H7 (cell line): ENCODE measurements at places on chromosomes 12 and 14. TPM values are rescaled to one million over a fixed set of nuclear protein-coding genes. Genes with fewer than 3 reads are reported as not detected.
A peak's percentile ranks its signal among the peaks of the same experiment; 100 is the strongest.

- no peak for DNase-seq
Observed at GRCh38 chr12:6964605-6965025, 5.8 kb downstream of the PHB2 start.

DNA sequence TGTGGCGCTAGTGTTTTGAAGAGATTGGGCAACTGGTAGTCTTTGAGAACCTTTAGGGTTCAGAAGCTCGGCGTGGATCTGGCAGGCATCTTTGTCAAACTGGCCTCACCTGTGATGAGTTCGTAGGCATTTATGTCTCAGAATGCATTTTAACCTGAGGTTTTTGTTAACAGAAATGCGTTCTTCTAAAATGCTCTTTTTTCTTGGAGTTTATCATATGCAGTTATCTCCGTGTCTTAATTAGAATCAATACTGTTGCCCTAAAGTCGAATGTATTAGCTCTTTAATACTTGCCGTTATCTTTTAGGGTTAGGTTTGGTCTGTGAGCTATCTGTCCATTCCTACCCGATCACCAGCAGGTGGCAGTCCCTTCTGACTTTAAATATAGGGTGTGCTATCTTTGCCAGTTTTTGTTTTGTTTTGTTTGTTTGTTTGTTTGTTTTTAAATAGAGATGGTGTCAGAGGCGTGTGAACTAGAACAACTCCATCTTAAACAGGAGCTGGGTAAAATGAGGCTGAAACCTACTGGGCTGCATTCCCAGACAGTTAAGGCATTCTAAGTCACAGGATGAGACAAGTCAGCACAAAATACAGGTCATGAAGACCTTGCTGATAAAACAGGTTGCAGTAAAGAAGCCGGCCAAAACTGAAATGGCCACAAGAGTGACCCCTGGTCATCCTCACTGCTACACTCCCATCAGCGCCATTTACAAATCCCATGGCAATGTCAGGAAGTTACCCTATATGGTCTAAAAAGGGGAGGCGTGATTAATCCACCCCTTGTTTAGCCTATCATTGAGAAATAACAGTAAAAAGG lies 1.4 kb downstream of the ATF1 start:
- peak; percentile 66 for DNase-seq

- no peak for DNase-seq
Observed at GRCh38 chr12:13288937-13289652, 92.6 kb downstream of the EMP1 start.

DNA sequence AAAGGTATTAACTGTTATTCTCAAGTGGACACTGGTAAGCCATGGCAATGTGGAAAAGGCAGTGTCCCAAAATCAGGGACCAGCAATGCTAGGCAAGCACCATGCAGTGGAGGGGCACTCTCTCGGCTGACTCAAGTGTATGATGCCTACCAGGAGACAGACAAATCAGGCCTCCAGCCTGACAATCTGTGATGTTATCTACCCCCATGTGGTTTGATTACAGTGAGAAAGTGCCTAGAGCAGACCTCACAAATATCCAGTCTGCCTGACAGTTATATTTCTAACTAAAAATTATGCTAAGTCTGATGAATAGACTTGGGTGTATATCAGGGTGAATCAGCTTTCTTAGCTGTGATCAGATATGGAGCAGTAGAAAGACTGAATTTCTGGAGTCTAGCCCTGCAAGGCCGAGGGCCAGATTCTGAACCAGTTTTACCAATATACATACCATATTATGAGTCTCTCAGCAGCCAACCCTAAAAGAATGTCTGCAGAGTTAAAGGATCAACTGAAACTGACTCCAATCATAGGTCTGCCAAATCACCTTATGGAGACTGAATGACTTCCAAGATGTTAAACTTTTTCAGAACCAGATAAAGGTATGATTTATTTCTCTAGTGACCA lies 3.2 kb downstream of the PLBD1 start:
- no peak for DNase-seq

- peak; percentile 90 for DNase-seq
Observed at GRCh38 chr12:131229426-131230339, 276.0 kb downstream of the ADGRD1 start.

- no peak for DNase-seq
Observed at GRCh38 chr12:111405859-111406473, at the start of gene SH2B3. TSS of gene SH2B3 (plus strand) at chr12:111405923. CDS start at chr12:111418146, 12,223 bp downstream.

GRCh38 chr12:122031342-122032216 lies 9.9 kb downstream of the BCL7A start:
- peak; percentile 95 for DNase-seq

DNA sequence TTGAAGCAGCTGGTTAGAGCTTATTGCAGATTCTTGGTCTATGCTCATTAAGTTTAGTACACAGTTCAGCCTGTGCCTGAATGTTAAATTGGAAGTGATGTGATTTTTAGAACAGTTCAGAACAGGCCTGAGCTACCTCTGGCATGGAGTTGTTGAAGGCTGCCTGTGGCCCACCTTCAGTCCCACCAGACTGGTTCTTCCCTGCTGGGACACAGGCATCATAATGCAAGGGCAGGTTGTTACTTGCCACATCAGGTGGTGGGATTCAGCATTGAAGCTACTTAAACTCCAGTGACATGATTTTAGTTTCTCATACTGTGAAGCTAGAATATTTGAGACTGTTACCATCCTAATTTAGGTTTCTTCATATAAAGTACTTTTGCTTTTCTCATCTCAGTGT lies 49.4 kb downstream of the PROX2 start:
- peak; percentile 11 for DNase-seq

- DNase-seq = no peak
Observed at GRCh38 chr12:46533723-46534122, 161.2 kb upstream of the SLC38A2 start.

- no peak for DNase-seq
Observed at GRCh38 chr12:105431537-105432100, 101.1 kb downstream of the C12orf75 start.

GRCh38 chr14:79552778-79553177 lies 658.5 kb downstream of the DIO2 start:
- no peak for DNase-seq

GRCh38 chr14:102505000-102505619 lies 4.5 kb downstream of the ANKRD9 start:
- no peak for DNase-seq

- peak; percentile 79 for DNase-seq
Observed at GRCh38 chr14:91363776-91364523, 53.7 kb downstream of the CCDC88C start.

GRCh38 chr12:120678572-120678971 lies 8.4 kb upstream of the MLEC start:
- no peak for DNase-seq

- no peak for DNase-seq
Observed at GRCh38 chr12:101002696-101003419, 207.2 kb downstream of the SLC5A8 start.

- DNase-seq = no peak
Observed at GRCh38 chr14:22388669-22389595, 200.1 kb downstream of the DAD1 start.

DNA sequence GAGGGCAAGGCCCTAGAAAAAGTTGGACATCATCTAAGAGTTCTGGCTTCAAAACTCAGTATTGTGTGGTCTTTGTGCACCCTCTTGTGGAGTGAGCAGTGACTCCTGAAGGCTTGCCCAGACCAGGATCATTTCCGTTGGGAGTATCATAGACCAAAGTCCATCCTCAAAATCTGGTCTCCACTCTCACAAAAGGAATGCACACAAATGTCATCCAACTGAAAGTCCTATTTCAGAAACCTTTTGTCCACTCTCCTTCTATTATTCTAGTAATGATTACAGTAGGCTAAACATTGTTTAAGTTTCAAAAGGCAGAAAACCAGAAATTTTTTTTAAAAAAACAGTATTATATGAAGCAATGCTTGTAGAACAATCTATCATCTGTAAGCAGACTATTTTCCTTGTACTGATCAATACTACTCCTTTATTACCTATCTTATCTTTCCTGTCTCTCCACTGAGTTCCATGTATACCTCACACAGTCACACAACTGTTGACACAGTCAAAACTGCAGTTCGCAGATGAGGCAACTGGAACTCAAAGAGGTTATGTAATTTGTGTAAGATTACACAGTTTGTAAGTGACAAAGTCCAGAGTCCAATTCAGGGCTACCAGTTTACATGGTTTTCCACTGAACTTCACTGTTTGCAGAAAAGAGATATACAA lies 41.4 kb downstream of the COX16 start:
- peak; percentile 51 for DNase-seq

GRCh38 chr14:79248771-79249170 lies 962.5 kb downstream of the DIO2 start:
- no peak for DNase-seq

DNA sequence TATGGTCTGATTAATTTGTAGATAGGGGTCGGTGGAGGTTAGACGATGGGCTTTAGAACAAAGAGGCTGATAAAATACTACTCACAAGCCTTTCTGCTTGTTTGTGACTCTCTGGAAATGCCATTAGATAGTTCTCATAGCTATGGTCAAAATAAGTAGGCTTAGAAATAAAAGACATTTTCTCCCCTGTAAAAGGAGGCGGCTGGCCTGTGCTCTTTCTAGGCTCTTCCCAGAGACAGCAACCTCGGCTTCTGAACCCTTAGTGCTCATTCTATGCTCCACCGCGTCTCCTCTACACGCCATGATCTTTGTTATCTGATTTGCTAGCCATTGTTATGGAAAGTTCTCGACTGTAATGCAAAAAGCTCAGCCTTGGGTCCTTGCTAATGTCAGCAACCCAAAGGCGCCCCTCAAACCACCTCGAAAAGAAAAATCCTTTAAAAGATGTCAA lies 64.5 kb downstream of the CRADD start:
- peak; percentile 75 for DNase-seq

GRCh38 chr12:131041968-131042833 lies 88.5 kb downstream of the ADGRD1 start:
- DNase-seq = peak; percentile 79

DNA sequence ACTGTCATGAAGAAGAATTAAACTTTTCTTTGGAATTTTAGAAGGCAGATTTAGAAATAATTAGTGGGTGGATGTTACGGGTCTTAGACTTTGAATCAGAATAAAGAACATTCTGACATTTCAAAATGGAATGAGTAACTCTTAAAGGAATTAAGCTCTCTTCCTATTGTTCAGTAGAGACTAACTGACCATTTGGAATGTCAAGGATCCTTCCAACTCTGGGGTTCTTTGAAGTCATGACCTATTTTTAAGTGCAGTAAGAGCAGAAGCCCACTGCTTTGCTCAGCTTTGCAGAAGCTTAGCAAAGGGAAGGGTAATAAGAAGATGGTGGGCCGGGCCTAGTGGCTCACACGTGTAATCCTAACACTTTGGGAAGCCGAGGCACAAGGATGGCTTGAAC lies 4.0 kb downstream of the CHURC1 start:
- no peak for DNase-seq

Gene KLRB1
- total RNA-seq = not detected in 2 replicates

Gene TMEM63C
- 2.1 and 2.2 TPM in 2 replicates for total RNA-seq

Gene TMEM179
- 1.9 and 3.2 TPM in 2 replicates for total RNA-seq

Gene EML5
- total RNA-seq = 0.07 and 0.38 TPM in 2 replicates

Gene DIO2
- total RNA-seq = not detected in 2 replicates

Gene LRFN5
- total RNA-seq = 5.4 and 7.5 TPM in 2 replicates

Gene KRT85
- total RNA-seq = not detected in 2 replicates

Gene TUNAR
- 14.9 and 21.7 TPM in 2 replicates for total RNA-seq

Gene PZP
- not detected in 2 replicates for total RNA-seq

Gene C12orf42
- not detected in 2 replicates for total RNA-seq

Gene TAS2R43
- total RNA-seq = 0.33 TPM in 1 of 2 replicates, not detected in the other

Gene CHPT1
- 27.8 and 31.2 TPM in 2 replicates for total RNA-seq
